T-helper 17 cell (primary cell): ENCODE measurements at places on chromosomes 3 and 15. TPM values are rescaled to one million over a fixed set of nuclear protein-coding genes. Genes with fewer than 3 reads are reported as not detected.

Gene EXD1
- total RNA-seq, result not detected

DNA sequence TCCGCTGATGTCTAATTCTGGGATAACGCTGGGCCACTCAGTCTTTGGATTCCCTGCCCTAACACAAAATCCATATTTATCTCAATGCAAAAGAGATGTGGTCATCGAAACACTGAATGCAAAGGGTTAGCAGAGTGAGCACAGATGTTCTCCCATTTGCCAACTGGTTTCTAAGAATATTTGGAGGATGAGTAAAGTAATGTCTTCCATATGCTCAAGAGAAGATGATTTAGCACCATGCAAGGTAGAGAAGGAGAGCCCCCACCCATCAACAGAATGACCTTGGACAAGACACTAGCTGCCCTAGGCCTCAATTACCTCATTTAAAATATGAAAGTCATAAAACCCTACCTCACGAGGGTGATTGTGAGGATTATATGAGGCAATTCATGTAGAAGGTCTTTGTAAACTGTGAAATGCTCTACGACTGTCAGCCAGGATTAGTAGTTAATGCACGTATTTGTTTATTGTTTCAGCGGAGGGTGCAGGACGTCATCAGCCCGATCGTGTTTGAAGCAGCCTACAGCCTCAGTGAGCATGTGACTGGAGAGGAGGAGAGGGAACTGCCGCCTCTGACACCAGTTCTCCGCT is 232.9 kb upstream of the CTDSPL start:
- no peak for DNase-seq
- no peak overlapping the region for H3K4me3 ChIP-seq
- no peaks in the 10 kb centered on the region for H3K4me1 ChIP-seq
- peaks cover 45% of the 10 kb centered on the region for H3K27me3 ChIP-seq
- H3K36me3 ChIP-seq, result peaks cover 2% of the 10 kb centered on the region

DNA sequence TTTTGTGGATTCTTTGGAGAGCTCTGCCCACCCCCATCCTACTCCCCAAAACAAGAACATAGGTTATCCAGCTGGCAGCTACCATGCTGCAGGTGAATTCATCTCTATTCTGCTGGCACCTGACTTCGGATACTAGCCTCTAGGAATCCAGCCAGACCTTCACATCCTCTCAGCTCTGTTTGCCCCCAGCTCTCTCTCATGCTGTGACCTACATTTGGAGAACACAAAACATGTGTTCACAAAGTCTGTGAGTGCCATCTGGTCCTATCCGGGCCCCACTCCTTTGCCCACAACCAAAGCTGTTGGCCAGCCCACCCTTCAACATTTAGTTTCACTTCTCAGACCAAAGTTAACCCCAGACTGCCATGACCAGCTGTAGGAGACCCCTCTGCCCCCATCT is 89.4 kb upstream of the C3orf80 start:
- H3K36me3 ChIP-seq, result no peaks in the 10 kb centered on the region
- H3K27me3 ChIP-seq, result peaks cover 17% of the 10 kb centered on the region
- H3K4me1 ChIP-seq, result no peaks in the 10 kb centered on the region

Gene ELP6
- 17.1 TPM for total RNA-seq

Gene TGM4
- total RNA-seq, result not detected
